ENCODE measurements at places on chromosomes 11 and 22.

DNA sequence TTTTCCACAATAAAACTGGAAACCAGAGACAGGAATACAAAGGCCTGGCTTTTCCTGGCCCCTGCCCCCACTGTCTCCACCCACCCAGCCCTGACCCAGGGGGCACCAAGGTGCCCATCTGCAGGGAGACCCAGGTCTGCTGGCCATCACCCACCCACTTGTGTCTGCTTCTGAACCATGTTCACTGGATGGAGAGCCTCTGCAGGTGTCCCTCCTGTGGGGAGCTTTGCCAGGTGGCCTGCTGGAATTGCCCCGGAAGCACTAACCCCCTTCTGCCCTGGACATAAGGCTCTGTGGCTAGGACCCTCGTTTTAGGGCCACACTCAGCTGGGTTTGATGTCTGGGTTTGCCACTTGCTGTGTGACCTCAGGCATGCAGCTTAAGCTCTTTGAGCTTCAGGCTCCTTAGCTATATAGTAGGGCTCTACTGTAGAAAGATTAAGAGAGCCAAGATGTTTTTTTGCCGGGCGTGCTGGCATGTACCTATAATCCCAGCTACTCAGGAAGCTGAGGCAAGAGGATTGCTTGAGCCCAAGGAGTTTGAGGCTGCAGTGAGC is 3.9 kb downstream of the SCARF2 start:
- DNase-seq, result no peak

GRCh38 chr11:46562527-46562926 is 31.3 kb downstream of the AMBRA1 start:
- no peak for DNase-seq

GRCh38 chr22:27467711-27468110 is 333.8 kb downstream of the MN1 start:
- no peak for DNase-seq

DNA sequence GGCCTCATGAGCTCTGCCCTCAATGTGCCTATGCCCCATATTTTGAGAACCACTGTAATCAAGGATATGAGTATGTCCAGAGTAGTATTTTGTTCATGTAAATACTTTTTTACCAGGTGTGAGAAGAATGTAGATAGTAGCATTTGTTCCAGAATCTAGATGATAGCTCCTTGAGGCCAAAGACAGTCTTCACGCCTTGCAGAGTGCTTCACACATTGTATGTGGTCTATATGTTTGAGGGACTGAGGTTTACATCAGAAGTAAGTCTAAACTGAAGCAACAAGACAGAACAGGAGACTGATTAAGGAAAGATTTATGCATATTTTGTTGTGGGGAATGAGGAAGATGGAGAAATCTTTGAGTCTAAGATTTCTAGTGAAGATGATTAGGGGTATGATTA is 12.5 kb downstream of the CEP57 start:
- DNase-seq, result no peak

DNA sequence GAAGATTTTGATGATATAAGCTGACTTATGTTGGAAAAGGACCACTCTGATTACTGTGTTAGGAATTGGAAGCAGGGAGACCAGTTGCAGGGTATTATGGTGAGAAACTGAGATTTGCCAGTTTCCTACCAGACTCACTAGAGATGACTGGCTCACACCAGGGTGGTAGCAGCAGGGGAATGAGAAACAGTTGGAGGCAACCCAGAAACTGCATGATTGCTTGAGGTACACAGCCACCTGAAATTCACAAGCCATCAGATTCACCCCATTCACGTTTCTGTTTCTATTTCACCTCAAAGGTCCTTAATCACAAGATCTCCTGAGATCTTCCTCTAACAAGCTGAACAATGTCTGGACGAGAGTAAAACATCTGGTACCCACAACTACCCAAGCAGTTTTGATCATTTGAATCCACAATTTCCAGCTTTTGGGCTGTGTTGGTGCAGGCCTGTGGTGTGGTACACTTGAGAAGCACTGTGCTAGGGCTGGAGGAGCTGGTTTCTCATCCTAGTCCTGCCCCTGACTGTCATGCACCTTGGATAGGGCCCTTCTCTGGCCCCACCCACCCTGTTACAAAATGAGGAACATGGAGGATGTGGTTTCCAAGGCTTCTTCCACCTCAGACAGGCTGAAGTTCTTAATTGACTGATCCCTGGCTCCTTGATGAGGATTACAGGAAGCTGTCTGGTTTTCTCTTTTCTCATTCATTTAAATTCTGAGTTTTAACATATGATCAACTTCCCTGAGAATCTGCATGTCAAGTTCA is 233.4 kb downstream of the INSC start:
- no peak for DNase-seq

DNA sequence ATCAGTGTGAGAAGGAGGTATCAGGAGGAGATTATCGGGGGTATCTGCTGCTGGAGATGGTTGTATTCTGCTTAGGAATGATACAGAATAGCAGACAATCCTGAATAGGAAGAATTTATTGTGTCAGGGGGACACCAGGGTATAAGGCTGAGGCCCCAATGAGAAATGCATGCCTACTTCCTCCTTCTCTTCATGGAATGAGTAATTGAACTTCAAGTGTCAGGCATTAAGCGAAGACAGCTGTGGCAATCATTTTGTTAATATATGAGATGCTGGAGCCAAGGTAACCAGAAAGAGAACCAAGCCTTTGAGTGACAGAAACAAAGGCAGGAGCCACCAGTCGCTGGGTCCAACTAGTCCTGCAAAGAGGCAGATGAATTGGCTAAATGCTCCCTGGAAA is 49.1 kb downstream of the KIRREL3 start:
- no peak for DNase-seq

DNA sequence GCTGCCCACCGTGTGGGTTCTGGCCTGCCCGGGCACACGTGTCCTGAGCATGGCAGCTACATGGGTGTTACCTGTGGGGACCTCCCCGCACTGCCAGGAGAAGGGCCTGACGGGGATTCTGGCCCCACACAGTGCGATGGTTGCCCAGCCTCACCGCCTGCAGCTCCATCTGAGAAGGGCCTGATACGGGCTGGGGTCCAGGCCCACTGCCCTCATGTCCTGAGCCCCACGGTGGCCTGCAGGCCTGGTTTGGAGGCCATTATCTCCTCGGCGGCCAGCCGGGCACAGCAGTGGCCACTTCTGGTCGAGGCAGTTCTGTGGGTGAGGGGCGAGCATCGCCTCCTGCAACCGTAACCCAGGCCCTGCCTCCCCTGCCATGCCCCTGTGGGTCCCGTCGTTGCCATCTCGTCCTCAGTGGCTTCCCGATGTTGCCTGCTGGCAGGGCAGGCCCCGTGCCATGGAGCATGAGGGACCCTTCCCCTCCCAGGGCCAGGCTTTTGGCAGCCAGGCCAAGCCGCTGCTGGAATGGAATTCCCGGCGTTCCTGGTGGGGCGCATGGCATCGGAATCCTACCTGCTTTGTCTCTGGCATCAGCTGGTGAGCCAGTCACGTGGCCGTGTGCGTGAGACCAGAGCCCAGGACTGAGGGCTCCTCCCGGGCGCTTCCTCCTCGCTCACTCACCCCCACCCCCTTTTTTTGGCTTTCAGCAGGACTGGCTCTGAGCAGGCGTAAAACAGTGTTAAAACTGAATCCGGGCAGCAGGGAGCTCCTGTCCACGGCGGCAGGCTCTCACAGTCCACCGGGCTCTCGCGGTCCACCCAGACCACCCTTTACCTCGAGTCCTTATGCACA is 71.9 kb upstream of the PPARA start:
- DNase-seq, result no peak

GRCh38 chr11:19253153-19253745 is 12.5 kb upstream of the E2F8 start:
- DNase-seq, result peak; percentile 27

DNA sequence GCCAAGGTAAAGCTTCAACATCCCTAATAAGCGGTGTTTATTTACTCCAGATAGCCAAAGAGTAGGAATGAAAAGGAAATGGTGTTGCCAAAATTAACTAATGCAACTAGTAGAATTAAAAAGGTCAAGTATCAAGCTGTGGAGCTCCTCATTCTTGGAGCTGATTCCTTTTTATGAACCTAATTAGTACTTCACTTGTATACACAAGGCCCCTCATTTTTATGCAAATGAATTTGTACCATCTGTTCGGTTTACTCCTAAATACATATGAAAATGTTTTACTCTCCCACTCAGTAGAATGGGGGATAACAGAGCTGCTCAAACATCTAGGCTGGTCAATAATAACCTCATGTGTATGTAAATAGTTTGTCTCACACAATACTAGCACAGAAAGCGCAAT is 426.4 kb upstream of the LUZP2 start:
- DNase-seq, result peak; percentile 42

DNA sequence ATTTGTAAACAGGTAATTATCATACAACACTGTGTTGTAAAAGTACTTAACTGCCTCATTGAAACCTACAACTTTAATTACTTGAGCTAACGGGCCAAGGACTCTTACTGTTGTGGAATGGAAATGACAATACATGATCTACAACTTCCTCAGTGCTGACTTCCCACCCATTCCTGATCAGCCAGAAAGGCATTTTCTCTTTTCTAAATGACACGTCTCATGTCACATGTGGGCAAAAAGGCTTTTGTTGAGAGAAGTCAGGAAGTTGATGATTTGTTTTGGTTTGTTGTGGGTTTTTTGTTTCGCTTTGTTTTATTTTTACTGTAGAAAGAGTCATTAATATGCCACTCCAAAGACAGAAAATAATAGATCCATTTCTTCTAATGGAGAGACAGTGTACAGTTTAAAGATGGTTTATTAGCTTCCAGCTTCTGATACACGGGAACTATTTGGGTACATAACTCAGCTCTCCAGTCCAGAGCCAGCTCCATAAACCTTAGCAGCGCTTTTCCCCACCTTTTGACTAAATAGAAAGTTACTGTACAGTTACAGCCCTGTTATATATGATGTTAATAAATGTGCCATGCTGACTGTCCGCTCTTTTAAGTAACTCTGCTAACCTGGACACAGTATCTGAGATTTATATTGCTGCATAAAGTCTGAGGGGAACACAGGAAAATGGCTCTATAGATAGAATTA is 509.4 kb upstream of the API5 start:
- DNase-seq, result no peak

- no peak for DNase-seq
These were observed 167.8 kb downstream of the RRAS2 start for GRCh38 chr11:14190992-14191778.

GRCh38 chr22:23236026-23236425 is 55.7 kb downstream of the BCR start:
- DNase-seq, result no peak

GRCh38 chr11:68968306-68969250 is 12.2 kb downstream of the MRGPRD start:
- DNase-seq, result no peak

GRCh38 chr11:34948696-34949095 is 32.3 kb downstream of the PDHX start:
- DNase-seq, result no peak

- DNase-seq, result peak; percentile 70
These were observed 563 bp downstream of the BID start for GRCh38 chr22:17773606-17774205.

- no peak for DNase-seq
These were observed 1301.3 kb downstream of the FAM181B start for GRCh38 chr11:81432333-81432732.

GRCh38 chr11:78061088-78061920 is 2.4 kb upstream of the THRSP start:
- DNase-seq, result no peak

- no peak for DNase-seq
These were observed 3.0 kb downstream of the OR52W1 start for GRCh38 chr11:6202041-6202440.

DNA sequence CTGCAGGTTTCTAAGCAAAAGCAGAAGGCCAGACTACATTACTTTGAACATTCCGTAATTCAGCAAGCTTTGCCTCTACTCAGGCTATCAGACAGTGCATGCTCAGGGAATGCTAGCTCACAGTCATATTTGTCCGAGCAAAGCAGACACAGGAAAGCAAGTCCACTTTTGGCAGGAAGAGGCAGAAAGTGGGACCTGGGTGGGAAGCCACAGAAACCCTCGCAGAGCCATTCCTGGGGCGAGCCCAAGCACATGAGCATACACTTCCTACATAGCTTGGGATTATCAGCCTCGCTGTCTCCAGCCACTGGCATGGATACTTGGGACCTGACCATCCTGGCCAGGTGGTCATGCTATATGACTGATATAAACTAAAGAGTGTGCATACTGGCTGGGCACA is 113.3 kb downstream of the TRIM29 start:
- DNase-seq, result no peak

- DNase-seq, result peak; percentile 93
These were observed 72.9 kb downstream of the CSNK2A3 start for GRCh38 chr11:11279956-11280689.
